ENCODE measurements at places on chromosomes 13 and 19.

- DNase-seq: no peak
Observed at GRCh38 chr13:73984949-73985691, 149.1 kb downstream of the KLF12 start.

- DNase-seq: no peak
Observed at GRCh38 chr13:40613192-40613818, 53.1 kb downstream of the FOXO1 start.

DNA sequence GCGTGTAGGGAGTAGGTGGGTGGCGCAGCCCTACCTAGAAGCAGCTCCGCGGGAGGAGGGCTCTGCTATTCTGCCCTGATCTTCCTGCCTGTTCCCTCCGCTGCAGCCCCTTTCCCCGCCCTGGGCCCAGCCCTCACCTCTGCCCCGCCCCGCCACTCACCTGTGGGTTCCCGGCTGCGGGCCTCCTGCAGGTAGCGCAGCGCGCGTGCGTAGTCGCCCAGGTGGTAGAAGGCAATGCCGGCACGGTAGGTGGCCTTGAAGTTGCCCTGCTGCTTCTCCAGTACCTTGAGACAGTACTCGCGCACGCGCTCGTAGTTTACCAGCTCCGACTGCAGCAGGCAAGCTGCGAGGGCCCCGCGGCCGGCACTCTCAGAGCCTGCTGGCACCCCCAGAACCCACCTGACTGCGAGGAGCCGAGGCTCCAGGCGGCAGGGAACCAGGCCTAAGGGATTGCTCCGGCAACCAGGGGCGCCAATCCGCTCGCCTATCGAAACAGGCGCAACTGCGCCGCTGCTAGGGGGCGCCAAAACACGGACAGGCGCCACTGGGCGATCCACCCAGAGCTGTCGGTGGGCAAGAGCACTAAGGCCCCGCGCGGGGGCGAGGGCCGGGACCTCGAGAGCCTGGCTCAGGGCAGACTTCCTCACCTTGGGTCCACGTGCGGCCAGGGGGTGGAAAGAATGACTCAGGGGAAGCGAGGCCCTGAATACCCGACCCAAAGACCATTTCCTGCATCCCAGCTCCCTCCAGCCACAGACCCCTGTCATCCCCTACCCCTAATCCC, 965 bp downstream of the TTC9B start:
- no peak for DNase-seq

DNA sequence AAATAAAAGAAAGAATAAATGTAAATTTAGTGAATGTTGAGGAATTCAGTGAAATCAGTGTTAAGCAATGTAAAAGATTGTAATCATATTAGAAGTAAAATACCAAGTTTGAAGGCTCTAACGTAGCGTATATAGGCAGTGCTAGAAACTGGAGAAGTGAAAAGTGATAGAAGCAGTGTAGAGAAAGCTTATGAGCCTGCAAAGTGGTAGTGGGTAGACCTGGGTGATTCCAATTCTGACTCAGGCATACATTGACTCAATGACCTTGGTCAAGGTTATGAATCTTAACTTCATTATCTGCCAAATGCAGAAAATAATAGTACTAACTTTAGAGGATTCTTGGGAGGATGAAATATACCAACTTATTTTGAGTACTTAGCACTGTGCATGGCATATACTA, 4.1 kb downstream of the SLC10A2 start:
- no peak for DNase-seq

DNA sequence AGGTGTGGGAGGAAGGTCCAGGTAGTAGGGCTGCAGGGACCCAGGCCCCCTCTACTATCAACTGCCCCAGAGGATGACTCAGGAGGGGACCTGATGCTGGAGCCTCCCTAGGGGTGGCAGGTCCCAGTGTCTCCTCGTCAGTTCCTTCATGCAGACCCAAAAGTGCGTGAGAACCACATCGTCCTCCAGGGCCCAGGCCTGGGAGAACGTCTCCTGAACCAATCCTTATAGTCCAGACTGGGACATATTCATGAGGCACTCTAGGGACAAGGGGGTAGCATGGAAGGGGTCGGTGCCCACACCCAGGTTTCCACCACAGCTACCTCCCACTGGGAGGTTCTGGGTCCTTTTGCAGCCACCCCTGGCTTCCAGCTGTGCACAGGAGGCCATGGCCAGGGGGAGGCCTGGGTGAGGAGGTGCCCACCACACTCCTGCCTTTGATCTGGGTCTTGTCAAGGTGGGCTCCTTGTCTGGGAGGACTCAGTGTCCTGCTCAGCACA, 38.0 kb upstream of the TPM4 start:
- DNase-seq: no peak

Data from neural crest cell (in vitro differentiated cells).